ENCODE measurements at places on chromosomes 3 and 15.

DNA sequence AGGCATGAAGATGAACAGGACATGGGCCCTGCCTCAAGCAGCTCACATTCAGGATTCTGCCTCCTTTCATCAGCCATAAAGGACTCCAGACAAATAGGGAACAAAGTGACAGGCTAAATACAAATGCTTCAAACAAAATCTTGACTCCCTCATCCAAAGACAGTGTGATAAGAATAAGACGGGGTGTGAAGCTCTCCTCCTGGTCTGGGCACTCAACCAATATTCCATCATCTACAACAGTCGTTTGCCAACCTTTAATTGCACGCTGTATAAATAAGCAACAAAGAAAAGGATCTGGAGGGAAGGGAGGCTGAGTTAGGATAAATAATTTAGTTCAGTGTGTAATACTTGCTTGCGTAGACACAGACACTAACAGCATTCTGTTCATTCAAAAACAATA is 5.4 kb downstream of the CCDC54 start:
- DNase-seq, result no peak

DNA sequence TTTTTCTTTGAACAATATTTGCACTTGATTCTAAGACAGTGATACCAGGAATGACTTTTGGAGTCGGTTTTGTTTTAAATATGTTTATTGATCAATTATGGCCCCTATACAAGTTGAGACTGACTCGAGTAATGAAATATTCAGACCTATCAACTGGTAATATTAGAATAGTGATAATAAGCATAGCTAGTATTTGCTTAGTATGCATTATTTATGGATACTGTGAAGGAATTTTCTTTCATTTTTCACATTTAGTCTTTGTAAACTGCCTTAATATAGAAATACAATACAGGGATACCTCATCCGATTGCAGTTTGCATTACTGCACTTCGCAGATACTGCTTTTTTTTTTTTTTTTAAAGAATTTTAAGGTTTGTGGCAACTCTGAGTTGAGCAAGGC is 107.9 kb downstream of the CNTN4 start:
- no peak for DNase-seq

DNA sequence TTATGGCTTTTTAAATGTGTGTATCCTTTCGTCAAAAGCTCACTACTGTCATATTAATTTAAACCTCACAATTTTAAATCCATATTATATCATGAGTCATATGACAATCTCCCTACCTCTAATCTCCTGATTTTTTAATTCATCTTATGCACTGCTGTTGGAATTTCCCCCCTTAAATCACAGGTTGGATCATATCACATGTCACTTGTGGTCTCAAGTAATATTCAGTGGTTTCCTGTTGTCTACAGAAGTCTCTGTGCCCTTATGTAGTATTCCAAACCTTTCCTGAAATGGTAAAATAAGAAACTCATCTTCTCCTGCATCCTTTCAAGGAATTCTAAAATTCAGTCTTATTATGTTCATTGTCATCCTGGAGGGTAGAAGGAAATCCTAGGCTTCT is 116.0 kb upstream of the CBLB start:
- peak; percentile 85 for DNase-seq

GRCh38 chr15:85810075-85810474 is 15.3 kb upstream of the KLHL25 start:
- no peak for DNase-seq

GRCh38 chr3:124903896-124904834 is 17.0 kb upstream of the ITGB5 start:
- peak; percentile 42 for DNase-seq

DNA sequence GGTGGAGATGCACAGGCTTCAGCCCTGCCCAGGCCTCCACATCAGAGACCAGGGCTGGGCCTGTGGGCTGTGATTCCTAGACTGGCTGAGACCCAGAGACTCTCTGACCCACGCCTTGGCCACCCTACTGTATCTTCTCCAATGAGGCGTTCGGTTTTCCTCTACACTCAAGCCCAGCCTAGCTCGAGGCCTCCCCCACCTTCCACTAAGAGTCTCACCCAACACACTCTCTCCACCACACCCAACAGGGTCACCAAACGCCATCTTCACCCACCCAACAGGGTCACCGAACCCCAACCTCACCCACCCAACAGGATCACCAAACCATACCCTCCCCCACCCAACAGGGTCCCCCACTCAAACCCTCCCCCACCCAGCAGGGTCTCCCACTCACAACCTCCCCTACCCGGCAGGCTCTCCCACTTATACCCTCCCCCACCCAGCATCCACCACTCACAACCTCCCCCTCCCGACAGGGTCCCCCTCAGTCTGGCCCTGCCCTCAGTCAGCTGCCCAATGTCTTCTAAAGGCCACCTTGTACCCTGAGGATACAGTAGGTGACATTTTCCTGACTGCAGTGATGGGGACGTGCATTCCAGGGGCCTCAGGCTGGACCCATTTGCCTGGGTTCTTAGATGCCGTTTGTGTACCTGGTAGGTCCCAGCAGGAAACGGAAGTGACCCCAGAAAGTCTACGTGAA is 20.4 kb downstream of the CFAP100 start:
- no peak for DNase-seq

DNA sequence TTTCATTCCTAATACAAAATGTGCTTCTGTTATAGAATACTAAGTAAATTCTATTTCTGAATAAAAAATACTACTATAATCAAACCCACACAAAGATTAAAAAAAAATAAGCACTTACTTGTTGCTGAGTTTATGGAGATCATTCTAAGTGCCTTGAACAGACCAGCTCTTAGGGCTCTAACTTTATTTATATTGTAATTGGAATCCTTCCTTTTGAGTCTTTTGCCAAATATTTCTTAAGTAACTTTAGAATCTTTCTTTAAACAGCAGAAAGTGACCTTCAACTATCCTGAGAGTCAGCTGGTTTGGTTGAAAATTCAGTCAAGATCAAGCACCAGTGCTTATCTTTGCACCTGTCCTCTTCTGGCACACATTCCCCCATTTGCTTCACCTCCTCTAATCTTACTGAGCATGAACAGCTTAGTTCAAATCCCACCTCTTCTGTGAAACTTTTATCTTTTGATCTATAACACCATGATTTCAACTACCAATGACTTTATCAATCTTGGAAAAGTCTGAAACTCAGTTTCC is 149.3 kb downstream of the VPS13C start:
- no peak for DNase-seq

DNA sequence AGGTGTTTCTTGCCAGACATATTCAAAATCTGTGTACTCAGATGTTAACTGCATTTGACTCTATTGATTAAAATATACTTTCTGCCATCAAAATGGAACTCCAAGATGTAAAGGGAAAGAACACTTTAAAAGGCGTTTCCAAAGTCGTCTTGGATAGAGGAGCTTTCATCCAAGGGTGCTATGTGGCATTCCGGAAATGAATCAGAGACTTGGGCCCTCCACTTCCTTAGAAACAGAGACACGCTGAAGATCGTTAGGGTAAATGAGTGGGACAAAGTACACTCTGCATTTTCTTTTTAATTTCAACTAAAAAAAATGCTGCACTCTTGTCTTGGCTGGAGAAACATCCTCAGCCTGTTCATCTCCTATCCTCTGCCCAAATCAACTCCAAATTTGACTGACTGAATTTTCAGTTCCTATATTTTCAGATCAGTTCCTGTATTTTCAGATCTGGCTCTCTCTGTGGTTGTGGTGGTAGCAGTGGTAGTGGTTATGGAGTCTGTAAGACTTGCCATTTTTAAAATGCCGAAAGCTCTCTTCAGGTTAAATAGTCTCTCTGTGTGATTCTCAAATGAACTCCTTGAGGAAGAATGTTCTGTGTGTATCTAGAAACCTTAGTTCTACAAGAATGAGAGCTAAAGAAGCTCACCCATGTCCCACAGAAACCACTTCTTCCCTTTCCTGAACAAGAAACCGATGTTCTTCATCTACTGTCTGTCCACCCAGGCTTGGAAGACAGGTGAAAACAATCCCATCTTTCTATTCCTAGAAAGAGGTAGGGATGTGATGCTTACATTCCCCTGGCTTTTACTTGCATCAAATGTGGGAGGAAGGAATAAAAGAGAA is 156.8 kb upstream of the ICE2 start:
- DNase-seq, result no peak

GRCh38 chr3:188051801-188052168 is 102.2 kb upstream of the LPP start:
- no peak for DNase-seq

- no peak for DNase-seq
Measured at GRCh38 chr3:35867791-35868190, 228.5 kb downstream of the ARPP21 start.
